ENCODE measurements at places on chromosomes 4 and X.

GRCh38 chrX:130691576-130691975 is 211.4 kb downstream of the ENOX2 start:
- no peak for DNase-seq

- peak; percentile 53 for DNase-seq
Measured at GRCh38 chrX:13646154-13646549, 6.8 kb upstream of the TCEANC start.

- peak; percentile 88 for DNase-seq
Measured at GRCh38 chr4:119209077-119209476, 3.4 kb upstream of the USP53 start.

- peak; percentile 40 for DNase-seq
Measured at GRCh38 chrX:154051201-154051810, 31.6 kb upstream of the IRAK1 start.

GRCh38 chr4:179867300-179867878 is 2375.8 kb upstream of the TENM3 start:
- DNase-seq: no peak

DNA sequence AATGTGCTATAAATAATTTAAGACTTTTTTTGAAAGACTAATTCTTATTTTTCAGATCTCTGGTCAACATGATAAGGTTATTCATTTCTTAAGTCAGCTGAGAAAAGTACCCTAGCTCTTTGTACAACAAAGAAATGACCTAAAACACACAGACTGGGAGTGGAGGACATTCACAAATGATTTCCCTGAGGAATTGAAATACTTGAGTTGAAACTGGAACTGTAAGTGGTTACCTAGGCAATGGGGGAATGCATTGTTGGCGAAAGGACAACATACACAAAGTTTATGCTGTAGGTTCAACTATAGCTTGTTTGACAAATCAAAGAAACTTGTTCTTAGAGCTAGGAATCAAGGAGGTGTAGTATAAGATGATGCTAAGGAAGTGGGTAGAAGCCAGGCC is 915.5 kb downstream of the FAT4 start:
- no peak for DNase-seq

- no peak for DNase-seq
Measured at GRCh38 chrX:154121207-154121606, 22.8 kb upstream of the OPN1LW start.

DNA sequence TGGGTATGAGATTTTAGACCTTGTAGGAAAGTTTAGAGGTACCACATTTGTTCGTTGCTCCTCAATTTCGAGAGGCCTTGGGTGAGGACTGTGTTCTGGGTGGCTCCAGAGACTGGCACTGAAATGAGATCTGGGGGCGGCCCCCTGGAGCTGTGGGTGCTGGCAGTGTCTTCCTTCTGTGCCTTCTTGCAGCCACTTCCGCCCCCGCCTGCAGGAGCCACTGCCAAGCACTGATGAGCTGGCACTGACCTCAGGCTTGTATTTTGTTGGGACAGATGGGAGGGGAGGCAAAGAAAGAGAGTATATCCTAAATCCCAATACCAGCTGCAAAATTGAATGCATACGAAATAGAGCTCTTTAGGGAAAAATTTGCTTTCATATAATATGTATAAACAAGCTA is 64.5 kb upstream of the CLDN34 start:
- DNase-seq: no peak

GRCh38 chr4:17717301-17717700 is 64.1 kb downstream of the FAM184B start:
- DNase-seq: no peak

- no peak for DNase-seq
Measured at GRCh38 chr4:65367306-65367705, 303.0 kb downstream of the EPHA5 start.

DNA sequence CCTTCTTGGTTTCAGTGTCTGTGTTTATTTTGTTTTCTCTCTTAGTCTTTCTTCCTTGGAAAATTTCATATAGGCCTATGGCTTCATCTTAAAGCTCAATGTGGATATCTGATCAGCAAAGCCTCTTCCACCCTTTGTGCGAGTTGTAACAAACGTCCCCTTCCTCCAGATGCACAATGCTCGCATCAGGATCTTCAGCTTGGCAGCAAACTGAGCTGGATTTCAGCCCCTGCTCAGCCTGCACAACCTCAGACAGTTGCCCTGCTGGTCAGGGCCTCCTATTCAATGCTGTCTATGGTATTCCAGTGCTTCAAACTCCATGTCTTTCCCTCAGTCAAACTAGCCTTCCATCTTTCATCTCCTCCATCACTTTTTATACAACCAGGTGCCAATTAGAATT is 309.4 kb downstream of the ARHGAP24 start:
- DNase-seq: no peak

- DNase-seq: no peak
Measured at GRCh38 chrX:128931071-128931470, 592.2 kb downstream of the SMARCA1 start.

DNA sequence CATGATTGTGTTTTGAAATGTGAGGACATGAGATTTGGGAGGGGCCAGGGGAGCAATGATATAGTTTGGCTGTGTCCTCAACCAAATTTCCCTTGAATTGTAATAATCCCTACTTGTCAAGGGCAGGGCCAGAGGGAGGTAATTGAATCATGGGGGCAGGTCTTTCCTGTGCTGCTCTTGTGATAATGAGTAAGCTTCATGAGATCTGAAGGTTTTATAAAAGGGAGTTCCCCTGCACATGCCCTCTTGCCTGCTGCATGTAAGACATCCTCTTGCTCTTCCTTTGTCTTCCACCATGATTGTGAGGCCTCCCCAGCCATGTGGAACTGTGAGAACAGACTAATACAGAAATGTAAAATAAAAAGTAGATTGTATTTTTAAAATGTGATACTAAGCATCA is 1294.9 kb downstream of the ADGRL3 start:
- no peak for DNase-seq

DNA sequence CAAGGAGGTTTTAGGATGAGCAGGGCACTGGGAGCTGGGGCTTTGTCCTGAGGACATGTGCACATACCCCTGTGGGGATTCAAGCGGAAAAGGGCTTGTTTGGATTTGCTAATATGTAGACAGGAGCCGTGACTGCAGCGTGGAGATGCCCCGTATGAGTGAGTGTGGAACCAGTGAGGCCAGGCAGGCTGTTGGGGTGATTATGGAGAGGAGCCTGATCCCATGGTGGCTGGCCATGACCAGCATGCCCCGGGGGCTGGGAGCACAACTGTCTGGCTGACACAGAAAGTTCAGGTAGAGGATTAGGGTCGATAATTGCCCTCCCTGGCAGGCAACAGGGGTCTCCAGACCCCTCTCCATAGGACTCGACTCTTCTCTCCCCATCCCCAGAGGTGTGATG is 68.8 kb upstream of the STX18 start:
- DNase-seq: no peak

GRCh38 chr4:146634825-146635224 is 3.9 kb upstream of the POU4F2 start:
- DNase-seq: no peak

- peak; percentile 69 for DNase-seq
Measured at GRCh38 chrX:77431227-77431626, 16.0 kb upstream of the FGF16 start.

DNA sequence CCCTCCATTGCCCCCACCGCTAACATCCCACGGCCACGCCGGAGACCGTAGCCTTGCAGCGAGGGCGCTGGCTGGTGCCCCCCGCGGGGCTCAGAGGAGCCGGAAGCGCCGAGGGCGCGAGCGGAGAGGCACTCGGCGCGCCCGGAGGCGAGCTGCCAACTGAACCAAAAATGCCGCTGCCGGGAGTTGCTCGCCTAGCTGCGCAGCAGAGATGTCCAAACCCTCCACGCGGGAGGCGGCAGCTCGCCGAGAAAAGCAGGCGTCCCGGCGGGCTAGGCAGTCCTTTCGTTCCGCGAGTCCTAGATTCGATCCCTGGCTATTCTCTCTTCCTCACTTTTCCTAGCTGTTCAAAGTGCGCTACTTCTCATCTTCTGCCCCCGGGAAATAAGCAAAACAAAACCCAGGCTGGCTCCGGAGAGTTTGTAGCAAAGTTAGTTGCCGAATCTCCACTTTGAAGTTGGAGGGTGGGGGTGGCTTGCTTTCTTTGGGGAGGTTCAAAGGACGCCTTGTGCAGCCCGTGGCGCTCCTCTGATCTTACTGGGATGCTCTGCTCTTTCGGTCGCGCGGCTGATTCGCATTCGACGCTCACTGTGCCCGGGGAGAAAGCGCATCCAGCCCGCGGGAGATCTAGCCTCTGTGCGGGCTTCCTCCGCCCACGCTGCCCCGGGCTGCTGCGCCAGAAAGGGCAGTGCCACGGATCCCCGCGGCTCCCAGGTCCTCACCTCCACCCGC is 723 bp downstream of the NKX6-1 start:
- no peak for DNase-seq

GRCh38 chr4:87982446-87983010 is 7.0 kb downstream of the SPP1 start:
- DNase-seq: no peak

DNA sequence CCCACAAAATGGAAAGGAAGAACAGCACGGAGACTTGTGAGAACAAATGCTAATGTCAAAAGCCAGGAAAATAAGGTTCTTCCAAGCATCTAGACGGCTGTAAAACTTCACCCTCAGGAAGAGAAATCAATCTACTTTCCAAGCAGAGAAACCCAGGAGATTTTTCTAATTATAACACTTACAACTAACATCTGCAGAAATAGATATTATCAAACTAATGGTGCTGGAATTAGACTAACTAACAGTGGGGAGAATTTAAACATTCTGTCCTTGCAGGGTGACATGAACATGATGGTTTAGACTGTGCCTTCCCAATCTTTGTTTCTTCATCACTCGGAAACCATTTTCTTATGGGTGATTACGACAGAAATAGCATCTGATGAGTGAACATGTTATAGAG is 40.3 kb downstream of the SOD3 start:
- no peak for DNase-seq

DNA sequence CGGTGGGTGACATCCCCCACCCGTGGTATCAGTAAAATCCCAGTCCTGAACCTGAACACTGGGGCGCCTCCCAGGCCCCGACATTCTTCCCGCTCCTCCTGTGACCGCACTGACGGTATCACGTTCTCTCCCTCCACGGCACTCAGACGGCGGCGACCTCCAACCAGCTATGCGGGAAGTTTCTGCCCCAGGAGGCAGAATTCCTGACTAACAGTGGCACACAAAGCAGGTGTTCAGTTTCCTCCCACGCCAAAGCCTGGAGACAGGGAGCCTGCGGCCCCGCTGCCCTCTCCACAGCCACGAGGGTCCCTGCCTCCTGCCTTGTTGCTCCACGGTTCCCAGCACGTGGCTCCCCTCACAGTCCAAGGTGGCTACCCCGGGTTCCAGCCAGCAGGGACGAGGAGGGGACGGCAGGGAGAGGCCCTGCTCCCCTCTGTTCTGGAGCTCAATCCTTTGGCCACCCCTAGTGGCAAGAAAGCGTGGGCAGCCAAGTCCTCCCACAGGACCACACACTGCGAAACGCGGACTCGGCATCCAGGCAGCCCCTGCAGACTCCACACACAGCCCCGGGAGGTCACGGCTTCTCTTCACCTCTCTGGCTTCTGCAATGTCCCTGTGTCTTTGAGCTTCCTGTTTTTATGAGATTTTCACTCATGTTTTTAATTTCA is 15.2 kb downstream of the CTBP1 start:
- no peak for DNase-seq

DNA sequence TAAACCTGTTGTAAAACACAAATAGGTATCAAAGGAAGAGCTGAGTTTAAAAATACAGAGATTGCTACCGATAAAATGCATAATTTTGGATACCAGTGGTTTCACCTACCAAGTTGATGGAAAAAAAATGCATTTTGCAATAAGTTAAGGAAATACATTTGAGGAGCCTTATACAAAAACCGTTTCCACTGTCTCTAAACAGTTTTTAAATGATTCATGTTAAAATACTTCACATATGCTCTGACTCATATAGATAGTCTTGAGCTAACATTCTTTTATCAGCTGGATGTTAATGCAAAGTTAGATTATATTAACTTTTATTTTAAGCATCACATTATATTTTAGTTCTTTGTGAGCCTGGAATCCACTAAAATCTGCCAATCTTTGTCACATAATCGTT is 50.6 kb upstream of the ANKRD17 start:
- DNase-seq: no peak

GRCh38 chr4:2353222-2354107 is 65.0 kb downstream of the ZFYVE28 start:
- DNase-seq: no peak

DNA sequence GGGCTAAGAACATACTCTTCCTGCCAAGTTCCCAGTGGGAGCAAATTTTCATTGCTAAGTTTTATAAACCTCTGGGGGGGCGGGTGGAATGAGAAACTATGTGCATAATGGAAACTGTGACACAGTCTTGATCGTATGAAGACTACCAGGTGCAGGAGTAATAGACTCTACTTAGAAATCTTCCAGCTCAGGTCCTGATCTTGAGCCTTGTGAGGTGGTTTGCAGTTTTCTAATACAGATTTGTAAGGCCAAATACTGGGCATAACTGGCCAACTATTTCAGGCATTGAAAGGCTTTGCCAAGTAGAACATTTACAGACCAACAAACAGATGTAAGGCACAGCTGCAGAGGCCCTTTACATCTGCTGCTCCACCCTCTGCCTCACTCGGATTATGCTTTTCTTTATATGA is 89.7 kb upstream of the CBR4 start:
- DNase-seq: peak; percentile 14

DNA sequence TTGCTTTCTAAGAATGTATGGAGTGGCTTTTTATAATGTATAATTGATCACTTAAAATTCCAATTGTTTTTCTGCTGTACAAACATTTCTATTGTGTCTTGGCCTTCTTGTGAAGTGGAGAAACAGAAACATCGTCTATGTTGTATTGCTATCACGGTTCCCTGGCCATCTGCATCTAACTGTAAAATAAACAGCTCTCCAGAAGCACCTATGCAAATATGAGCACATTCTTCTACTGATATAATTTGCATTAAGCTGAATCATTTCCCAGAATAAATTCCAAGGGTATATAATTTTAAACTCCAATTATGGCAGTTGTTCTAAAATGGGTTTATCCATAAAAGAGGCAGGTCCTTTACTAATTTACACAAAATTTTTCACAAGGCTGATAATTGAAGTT is 261.6 kb upstream of the STS start:
- no peak for DNase-seq

DNA sequence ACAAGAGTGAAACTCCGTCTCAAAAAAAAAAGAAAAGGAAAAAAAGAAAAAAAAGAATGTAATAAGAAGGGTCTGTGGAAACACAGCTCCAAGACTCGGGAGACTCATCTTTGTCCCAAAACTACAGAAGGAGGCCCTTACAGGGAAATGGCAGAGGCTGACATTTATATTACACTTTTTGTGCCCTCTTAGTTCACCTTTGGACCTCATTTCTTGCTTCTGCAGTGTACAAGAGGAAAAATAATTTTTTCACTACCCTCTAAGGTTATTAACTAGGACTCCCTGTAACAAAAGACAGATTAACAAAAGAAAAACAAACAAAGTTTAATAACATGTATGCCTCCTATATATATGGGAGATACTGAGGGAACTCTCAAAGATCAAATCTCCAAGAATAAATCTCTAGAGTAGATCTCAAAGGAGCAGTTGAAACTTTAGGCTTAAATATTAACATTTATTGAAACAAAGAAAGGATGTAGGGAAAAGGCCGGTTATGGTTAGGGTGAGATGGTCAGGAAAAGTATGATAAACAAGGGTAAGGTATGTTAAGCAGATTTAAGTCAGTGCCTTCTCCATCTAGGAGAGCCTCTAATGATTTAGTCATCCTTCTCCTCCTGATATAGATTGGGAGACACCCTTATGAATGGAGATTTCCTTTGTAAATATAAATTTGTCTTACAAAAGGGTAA is 121.3 kb upstream of the JADE1 start:
- DNase-seq: no peak

GRCh38 chrX:136260776-136261175 is 9.6 kb upstream of the MAP7D3 start:
- peak; percentile 58 for DNase-seq

- DNase-seq: peak; percentile 11
Measured at GRCh38 chrX:118251271-118251670, 94.6 kb upstream of the WDR44 start.
